GM23338 (cell line): ENCODE measurements at places on chromosomes 11 and 22.

DNA sequence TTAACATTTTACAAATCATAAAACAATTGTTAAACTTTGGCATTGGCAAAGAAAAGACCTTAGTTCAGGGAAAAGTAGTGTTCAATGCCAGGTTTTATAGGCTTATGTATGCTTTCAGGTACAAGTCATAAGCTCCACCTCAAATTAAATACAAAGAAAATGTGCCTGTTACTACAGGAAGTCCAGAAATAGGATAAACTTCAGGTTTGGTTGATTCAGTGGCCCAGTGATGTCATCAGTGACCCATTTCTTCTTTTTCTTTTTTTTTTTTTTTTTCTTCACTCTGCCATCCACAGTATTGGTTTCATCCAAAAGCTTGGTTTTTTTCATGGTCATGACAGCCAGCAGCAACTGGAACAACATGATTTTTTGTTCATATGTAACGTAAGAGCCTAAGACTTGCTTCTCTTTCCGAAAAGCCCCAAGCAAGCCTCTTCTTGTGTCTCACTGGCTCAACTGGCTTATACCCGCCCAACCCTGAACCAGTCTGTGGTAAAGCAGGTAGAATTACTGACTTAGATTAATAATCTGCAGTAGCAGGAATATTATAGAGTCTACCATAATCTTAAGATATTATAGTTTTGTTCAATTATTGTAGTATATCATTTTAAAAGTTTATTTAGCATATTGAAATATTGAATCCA is 46.2 kb downstream of the TTC17 start:
- no peak for DNase-seq

GRCh38 chr11:34242037-34242625 is 115.7 kb downstream of the ABTB2 start:
- no peak for DNase-seq

GRCh38 chr22:33467620-33468095 is 409.5 kb upstream of the SYN3 start:
- DNase-seq = no peak

- no peak for DNase-seq
Measured at GRCh38 chr22:33576205-33576604, 344.1 kb downstream of the LARGE1 start.

DNA sequence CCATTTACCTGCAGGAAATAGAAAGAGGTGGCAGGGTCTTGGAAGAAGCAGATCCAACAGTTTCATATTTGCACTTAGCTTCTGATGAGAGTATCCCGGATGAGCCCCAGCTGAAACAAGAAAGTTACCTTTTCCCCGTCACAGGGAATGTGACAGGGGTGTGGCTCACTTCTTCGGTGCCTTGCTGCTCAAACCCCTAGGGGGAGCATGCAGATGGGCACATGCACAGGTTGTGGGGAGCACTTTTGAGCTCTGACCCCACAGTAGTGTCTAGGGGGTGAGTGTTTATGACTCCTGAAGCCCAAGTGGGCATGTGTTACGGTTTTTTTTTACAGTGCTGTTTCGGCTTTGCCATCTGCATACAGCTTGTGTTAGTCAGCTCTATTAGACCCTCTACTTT is 1221.0 kb downstream of the JRKL start:
- DNase-seq = peak; percentile 46
